ENCODE measurements at places on chromosomes 5 and 9. TPM values are rescaled to one million over a fixed set of nuclear protein-coding genes. Genes with fewer than 3 reads are reported as not detected.

Gene ZNF366
- not detected for total RNA-seq

Gene ANKRD18B
- not detected for total RNA-seq

Gene PCYOX1L
- 21.9 TPM for total RNA-seq

Gene C9orf153
- 0.54 TPM for total RNA-seq

DNA sequence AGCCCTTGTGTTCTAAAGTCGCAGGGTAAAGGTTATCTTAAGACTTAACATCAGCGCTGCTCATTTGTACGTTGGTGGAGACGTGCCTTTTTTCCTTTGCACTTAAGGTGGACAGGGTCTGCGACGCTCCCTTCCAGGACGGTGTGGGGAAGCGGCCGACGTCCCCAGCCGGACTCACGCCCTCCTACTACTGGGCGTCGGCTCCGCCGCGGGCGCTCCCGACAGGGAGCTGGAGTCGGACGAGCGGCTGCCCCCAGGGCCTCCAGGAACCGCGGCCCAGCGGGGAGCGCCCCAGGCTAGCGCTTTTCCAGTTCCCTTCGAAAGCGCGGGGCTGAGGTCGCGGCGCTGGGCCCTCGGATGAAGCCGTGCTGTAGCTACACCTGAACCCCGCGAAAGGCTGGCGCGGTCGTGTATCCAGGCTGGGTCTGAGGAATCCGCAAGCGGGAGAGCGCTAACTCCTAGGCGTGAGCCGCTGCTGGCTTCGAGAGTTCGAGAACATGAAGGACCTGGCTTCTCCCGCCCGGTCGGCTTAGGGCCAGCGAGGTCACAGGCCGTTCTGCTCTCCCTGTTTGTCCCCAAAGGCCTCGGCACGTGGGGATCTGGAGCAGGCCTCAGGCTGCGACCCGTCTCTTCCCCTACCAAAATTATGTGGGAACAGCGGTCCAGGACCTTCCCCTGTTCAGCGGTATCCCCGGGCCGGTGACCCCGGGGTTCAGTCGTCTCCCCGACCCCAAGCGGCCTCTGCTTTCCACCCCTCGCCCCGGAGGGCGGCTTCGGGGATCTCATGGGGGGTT is 3.8 kb upstream of the DMRT3 start:
- DNase-seq, result no peak

DNA sequence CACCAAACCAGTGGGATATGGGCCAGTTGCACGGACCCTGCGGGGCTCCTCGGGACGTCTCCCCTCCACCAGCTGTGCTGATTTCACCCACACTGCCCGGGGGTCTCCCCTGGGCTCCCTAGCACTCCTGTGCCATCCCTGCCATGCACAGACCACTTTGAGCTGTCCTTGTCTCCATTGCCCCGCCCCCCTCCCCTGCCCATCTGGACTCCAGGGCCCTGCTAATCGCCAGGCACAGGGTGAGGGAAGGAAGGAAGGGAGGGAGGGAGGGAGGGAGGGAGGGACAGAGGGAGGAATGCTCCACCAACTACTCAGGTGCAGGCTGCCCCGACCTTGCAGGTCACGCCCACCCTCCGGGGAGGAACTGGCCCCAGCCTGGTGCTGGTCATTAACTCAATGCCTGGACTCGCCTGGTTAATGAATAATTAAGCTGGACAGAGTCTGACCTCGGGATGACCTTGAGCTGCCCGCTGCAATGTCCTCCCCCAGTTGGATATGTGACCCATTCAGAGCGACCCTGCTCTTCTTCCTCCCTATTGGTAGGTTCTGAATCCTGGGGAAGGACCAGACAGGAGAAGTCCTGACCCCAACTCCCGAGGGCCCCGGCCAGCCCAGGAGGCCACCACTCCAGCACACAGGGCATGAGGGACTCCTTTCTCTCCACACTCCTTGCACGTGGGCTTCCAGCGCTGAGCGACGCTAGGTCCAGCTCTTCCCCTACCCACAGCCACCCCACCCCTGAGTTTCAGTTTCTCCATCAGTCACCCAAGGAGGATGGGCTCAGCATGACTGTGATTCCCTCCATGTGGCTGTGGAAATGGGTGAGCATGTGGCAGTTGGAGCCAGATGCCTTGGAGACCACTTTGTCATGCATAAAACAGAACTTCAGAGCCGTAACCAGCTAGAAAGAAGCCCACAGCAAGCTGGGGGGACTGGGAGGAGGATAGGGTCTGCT is 62.1 kb downstream of the C9orf50 start:
- DNase-seq, result no peak

GRCh38 chr5:175305251-175305650 is 138.7 kb downstream of the DRD1 start:
- DNase-seq, result no peak

GRCh38 chr5:158812408-158812807 is 287.3 kb downstream of the EBF1 start:
- DNase-seq, result peak; percentile 55

DNA sequence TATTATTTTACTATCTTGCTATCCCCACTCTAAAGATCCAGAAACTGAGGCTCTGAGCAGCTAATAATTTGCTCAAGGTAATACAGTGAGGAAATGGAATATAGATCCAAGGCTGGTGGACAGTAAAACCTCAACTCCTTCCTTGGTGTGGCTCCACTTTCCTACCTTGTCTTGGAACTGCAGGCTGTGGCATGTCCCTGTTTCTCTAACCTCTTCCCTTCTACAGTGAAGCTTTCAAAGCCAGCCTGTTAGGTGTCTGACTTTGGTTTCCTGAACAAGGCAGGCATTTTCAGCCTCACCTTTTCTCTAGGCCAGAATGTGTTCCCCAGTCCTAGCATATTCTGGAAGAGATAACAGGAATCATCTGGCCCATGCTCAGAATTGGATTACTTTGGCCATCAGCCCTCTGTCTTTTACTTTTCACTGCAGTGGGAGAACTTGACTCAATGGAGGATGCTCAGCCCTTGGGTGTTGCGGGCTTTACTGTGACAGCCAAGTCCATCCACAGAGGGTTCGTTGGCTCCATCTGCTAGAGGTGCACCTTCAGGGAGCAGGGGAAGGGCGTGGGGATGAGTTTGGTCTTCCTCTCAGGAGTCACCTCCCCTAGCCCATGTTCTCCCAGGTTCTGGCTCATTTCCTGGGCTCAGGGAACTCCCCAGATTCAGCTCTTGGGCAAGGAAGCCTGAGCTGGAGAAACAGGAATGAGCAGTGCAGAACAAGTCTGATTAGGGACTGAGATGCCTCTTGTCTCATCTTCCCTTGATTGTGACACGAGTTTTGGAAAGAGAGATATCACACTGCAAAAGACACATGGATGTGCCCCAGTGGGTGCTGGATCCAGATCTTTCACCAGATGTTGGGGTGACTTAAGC is 1.1 kb downstream of the NIPAL4 start:
- DNase-seq, result no peak

- no peak for DNase-seq
Observed at GRCh38 chr5:174490728-174491127, 233.7 kb upstream of the MSX2 start.

DNA sequence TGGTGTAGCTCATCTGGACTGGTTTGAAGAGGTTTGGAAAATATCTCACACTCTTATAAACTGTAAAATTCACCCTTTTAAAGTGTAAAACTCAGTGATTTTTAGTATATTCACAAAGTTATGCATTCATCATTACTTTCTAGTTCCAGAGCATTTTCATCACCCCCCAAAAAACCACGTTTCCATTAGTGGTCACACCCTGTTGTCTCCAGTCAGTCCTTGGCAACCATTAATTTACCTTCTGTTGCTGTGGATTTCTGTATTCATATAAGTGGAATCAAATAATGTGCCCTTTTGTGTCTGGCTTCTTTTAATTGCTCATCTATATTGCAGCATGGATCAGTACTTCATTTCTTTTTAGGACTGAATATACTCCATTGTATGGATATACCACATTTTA is 18.4 kb downstream of the NIPBL start:
- DNase-seq, result no peak

DNA sequence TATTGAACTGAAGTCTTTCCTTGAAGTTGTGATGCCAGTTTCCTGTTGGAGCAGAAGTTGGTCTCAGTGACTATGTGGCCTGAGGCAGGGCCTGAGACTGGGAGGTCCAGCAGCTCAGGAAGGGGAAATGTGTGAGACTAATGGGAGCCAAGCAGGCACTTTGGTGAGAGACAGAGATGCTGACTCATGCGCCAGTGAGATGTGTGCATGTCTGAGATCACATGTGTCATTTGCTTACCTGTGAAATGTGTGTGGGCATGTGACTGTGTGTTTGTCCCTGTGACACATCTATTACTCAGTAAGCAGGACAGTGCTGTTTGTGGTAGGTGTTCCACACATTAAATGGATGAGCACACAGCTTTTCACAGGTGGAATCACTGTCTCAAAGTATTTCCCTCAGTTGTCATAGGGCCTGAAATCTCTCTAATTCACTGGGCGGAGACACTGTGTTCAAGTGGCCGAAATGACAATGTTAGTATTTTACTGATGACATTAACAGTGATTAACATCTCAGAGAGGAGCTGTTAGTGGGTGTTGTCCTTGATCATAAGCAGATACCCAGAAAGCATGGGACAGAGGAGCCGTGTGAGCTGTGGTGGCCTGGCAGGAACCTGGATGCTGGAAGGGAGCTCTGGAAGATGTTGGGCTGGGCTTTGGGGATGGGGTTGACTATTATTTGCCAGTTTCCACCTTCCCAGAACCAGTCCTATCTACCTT is 7.4 kb downstream of the NPR2 start:
- DNase-seq, result no peak

Data from CD8-positive, alpha-beta T cell (primary cell).